Coronary artery (tissue), 2 donors: ENCODE measurements at places on chromosomes 6 and 20.

- no peak for DNase-seq
These were observed 1.5 kb upstream of the PHIP start for GRCh38 chr6:79079561-79080041.

DNA sequence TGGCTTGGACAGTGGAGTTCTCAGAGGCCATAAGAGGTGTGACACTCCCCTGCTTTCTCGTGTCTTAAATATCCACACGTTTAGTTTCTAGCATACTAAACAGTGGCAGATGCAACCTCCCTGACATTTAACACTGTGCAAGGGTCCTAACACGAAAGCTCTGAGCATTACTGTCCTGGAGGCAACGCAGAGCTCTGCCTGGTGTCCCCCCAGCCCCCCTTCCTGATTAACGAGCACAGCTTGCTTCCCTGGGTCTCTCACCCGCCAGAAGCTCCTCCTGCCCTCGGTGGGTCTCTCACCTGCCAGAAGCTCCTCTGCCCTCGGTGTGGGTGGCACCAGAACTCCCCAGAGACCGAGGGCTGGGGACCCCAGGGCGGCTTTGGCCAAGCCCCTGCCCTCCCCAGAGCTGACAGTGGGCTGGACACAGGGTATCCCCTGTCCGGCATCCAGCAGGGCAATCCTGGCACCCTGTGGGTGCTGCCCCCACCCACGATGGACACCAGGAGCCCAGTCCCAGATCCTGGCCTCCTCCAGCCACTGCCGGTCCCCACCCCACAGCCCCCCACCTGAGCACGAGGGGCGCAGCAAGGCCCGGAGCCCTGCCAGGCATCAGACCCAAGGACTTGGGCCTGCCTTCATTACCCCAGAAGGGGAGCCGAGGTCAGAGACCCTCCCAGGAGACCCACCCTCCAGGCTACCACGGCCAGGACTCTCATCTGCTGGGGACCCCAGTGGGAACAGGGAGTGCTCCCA lies 12.4 kb upstream of the KCNQ2 start:
- no peak for DNase-seq

GRCh38 chr6:45554591-45554990 lies 176.9 kb upstream of the SUPT3H start:
- DNase-seq: no peak

GRCh38 chr6:154583546-154584188 lies 73.2 kb upstream of the CNKSR3 start:
- no peak for DNase-seq

- DNase-seq: peak; percentile 92
These were observed 793 bp downstream of the GMPR start for GRCh38 chr6:16238963-16239797.

- DNase-seq: no peak
These were observed 1189.3 kb upstream of the CITED2 start for GRCh38 chr6:140563728-140564127.

DNA sequence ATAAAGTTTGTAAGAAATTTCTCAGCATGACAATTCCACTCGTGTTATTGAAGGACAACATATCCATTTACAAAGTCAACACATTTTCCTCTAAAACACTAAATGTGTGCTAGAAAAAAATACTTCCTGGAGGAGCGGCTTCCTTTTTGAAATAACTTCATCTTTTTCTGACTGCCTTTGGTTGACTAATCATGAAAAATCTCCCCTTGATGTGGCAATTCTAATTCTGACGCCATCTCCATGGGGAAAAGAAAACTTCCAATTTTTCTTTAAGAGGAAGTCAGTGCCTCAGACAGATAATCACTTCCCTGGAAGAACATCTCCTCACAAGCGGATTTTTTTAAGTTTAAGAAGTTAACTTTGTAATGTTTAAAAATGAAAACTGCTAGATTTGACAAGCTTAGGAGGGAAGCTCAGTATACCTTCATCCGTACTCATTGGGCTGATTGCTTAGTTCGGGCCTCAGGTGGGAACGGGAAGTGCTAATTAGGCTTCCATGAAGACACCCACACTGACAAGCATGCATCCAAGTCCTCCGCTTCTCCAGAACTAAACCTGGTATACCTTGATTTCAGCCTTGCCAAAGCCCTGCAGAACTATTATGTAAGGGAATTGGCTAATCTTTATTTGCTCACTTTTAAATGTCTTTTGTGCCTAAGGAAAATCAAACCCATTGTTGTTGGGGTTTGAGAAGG lies 35.1 kb upstream of the DUSP22 start:
- DNase-seq: no peak

GRCh38 chr6:83708546-83708969 lies 343 bp downstream of the SNAP91 start:
- DNase-seq: no peak

DNA sequence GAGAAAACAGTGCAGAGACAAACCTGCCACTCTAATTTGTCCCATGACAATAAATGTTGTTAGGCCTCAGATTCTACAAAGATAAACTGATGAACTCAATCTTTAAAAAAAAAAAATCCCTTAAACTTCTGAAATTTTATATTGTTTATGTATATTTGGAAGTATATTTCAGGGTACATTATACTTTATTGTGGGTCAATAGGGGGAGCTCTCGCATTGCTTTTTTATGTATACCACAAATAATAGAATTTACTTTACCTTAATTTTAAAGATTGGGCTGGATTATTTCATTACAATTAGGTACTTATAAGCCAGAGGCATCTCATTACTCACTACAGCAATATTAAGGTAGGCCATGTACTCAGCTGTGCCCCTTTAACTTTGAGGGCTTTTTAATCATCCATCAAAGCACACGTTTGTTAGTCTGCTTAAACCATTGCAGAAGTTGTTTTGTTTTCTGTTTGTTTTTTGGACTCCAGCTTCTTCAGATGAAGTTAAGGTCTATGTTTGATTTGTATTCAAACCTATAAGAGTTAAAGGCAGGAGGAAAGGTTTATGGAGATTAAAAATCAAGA lies 56.3 kb upstream of the EYA4 start:
- no peak for DNase-seq

DNA sequence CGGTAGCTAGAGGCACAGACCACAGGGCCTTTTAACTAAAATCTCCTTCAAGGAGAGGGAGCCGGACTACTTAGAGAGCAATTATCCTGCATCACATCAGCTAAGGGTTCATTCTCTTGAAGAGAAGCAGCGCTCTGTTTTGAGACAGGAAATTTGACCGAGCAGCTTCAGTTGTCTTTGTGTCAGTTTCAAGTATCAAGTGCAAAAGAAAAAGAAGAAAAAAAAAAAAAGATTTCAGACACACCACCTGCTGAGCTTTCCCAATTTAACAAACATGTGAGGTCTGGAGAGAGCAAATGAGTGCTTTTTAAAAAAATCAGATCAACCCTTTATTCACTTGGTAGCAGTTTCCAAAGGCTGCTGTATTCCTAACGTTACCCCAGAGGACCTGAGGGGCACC lies 273.5 kb upstream of the POU3F2 start:
- DNase-seq: no peak

DNA sequence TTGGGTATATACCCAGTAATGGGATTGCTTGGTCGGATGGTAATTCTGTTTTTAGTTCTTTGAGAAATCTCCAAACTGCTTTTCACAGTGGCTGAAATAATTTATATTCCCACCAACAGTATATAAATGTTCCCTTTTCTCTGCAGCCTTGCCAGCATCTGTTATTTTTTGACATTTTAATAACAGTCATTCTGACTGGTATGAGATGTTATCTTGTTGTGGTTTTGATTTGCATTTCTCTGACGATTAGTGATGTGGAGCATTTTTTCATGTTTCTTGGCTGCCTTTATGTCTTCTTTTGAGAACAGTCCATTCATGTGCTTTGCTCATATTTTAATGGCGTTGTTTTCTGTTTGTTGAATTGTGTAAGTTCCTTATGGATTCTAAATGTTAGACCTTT lies 641.6 kb downstream of the HACE1 start:
- no peak for DNase-seq

- no peak for DNase-seq
These were observed 212.2 kb downstream of the ARHGAP18 start for GRCh38 chr6:129497481-129498441.

GRCh38 chr20:51492167-51493092 lies 50.1 kb downstream of the NFATC2 start:
- DNase-seq: peak; percentile 74

DNA sequence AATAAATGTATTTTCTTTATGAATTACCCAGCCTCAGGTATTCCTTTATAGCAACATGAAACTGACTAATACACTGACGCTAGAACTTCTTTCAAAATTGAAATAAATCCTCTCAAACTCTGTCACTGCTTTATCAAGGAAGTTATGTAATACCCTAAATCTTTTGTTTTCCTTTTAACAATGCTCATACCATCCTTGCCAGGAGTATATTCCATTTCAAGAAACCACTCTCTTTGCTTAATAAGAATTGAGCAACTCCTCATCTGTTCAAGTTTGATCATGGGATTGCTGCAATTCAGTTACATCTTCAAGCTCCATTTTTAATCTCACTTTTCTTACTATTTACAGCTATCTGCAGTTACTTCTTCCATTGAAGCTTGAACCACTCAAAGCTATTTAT lies 707.6 kb upstream of the MARCKS start:
- no peak for DNase-seq

DNA sequence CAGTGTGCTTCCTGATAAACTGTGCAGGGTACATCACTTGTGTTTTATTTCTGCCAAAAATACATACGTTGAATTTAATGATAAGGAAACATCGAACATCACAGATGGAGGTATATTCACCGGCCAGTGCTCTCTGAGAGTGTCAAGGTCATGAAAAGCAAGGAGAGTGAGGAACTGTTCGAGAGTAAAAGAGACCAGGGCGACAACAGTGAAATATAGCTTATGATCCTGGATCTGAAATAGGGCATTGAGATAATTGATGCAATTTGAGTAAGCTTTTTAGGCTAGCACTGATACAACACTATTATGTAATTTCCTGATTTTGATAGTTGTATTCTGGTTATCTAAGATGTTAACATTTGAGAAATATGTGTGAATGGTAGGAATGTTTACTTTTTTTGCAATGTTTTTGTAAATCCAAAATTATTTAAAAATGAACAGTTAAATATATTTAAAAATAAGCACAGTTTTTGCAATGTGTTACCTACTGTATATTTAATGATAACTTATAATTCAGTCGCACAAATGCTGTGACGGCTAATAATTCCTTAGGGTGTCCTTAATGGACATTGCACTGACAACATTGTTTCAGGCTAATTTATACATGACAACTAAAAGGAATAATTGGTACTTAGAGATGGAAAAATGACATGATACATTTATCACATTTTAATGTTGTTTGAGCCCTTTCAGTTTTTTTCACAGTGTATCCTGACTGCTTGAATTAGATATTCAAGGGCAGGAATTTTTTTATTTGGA lies 9.9 kb downstream of the RAB32 start:
- DNase-seq: no peak

- DNase-seq: no peak
These were observed 95.1 kb upstream of the FOXP4 start for GRCh38 chr6:41451039-41451438.

GRCh38 chr6:121998631-121999030 lies 400.8 kb upstream of the HSF2 start:
- no peak for DNase-seq

GRCh38 chr6:112300896-112301295 lies 46.2 kb upstream of the RFPL4B start:
- no peak for DNase-seq
